ENCODE measurements at places on chromosomes 1 and 21.

GRCh38 chr1:1356166-1356795, 2.1 kb downstream of the MXRA8 start:
- DNase-seq, result no peak

DNA sequence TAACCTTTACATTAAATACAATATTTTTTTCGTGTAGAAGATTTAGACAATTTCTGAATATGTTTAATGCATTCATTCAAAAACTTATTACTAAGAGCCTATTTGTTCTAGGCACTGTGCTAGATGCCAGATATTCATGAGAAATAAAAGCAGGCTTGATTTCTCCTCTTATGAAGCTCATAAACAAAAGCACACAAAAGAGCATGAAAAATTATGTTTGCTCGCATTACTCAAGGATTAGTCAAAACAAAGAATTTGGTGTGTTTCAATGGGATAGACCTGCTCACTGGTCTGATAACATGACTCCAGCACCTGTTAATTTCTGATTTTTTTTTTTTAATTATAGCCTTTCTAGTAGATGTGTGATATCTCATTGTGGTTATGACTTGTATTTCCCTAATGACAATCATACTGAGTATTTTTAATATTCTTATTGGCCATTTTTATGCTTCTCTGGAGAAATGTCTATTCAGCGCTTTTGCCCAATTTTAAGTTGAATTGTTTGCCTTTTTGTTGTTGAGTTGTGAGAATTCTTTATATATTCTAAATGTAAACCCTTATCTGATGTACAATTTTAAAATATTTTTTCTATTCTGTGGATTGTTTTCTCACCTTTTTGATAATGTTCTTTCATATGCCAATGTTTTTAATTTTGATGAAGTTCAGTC, 382.3 kb upstream of the ADGRL4 start:
- DNase-seq, result no peak

DNA sequence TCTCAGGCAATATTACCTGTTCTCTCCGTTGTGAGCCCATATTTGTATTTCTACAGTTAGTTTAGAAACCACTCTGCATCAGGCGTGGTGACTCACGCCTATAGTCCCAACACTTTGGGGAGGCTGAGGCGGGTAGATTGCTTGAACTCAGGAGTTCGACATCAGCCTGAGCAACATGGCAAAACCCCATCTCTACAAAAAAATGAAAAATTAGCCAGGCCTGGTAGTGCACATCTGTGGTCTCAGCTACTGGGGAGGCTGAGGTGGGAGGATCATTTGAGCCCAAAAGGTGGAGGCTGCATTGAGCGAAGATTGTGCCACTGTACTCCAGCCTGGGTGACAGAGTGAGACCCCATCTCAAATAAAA, 19.7 kb upstream of the ID3 start:
- no peak for DNase-seq

GRCh38 chr21:26060335-26061115, 110.0 kb downstream of the APP start:
- no peak for DNase-seq
